ENCODE measurements at places on chromosomes 12 and 14.

GRCh38 chr14:101853455-101854018, 92.0 kb downstream of the PPP2R5C start:
- no peak for DNase-seq

- DNase-seq = no peak
Measured at GRCh38 chr12:6084261-6084968, 40.1 kb downstream of the VWF start.

- DNase-seq = no peak
Measured at GRCh38 chr12:108633081-108633533, 587 bp downstream of the SELPLG start.

DNA sequence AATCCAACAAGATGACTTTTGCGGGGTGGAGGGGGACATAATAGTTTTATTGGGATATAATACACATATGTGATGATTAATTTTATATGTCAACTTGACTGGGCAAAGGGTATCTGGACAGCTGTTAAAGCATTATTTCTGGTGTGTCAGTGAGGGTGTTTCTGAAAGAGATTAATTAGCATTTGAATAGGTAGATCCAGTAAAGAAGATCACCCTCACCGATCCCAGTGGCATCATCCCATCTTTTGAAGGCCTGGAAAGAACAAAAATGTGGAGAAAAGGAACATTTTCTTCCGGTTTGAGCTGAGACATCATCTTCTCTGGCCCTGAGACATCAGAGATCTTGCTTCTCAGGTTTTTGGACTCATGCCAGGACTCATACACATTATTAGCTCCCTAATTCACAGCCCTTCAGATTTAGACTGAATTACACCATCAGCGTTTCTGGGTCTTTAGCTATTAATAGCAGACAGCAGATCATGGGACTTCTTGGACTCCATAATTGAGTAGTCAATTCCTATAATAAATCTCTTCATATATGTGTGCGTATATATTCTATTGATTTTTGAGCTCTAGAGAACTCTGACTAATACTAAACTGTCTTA, 283.6 kb downstream of the PCNX1 start:
- DNase-seq = no peak

DNA sequence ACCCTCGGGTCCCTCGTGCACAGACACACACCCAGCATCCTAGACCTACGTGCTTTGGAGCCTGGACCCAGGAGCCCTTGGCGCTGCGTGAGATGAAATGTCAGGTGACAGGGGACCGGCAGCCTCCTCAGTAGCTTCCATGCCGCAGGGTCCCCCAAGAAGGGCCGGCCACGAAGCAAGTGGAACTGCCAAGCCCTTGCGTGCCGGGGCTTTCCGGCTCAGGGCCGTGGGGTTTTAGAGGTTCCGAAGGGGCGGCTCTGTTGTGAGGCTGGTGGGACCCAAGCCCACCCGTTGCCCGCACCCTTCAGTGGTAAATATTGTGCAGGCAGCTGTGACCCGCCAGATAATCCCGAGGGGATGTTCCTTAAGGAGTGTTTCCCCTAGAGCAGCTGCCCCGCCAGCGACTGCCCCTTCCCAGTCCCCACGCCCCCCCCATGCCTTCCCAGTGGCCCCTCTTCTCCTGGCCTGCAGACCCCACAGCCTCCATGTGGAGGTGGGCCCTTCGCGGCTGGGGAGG, 133.7 kb downstream of the ADGRD1 start:
- no peak for DNase-seq

GRCh38 chr12:126424696-126425095, 1359.5 kb downstream of the AACS start:
- DNase-seq = no peak

DNA sequence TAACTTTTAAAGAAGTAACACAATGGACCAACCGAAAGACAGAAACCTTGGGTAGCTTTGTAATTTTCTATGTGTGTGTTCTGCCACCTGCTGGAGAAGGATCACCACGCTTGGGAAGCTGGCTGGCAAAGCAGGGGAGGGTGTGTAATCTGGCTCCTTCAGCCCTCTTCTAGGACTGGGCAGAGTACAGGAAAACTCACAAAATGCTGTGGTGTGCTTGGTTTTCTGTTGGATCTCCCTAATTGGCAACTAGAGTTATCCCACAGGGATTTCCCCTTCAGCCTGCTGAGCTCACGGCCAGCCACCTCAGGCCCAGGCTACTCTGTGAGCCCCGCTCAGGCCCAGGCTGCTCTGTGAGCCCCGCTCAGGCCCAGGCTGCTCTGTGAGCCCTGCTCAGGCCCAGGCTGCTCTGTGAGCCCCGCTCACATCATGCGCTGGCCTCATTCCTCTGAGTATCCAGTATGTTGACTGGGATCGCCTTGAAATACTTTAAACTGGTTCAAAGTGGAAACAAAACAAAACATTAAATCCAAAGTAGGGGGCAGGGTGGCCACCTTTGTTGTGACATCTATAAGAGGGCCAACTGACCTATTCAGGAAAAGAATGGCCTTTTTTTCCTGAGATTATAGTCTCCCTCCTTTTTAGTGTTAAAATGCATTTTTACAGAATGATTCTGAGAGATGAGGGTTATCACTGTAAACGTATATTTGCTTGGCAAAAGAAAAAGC, 52.0 kb upstream of the RNU6-8 start:
- peak; percentile 60 for DNase-seq

GRCh38 chr12:3632754-3633153, 120.2 kb downstream of the CRACR2A start:
- no peak for DNase-seq

DNA sequence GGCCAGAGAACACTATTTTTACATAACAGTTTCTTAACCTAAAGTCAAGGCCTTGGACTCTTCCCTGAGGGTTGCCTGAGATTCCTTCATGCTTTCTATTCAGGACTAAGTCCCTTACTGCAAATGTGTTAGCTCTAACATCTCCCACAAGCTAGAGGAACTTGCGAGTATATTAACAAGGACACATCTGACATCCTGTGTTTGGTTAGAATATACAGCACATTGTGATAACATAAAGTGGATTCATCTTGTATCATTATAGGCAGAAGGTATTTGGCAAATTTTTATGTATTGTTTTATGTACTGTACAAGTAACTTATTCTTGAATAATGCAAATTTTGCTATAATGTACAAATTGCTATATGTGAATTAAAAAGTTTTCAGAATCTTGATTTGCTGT, 45.5 kb downstream of the SH2B3 start:
- DNase-seq = no peak

- no peak for DNase-seq
Measured at GRCh38 chr12:86134561-86134960, 121.6 kb downstream of the MGAT4C start.

DNA sequence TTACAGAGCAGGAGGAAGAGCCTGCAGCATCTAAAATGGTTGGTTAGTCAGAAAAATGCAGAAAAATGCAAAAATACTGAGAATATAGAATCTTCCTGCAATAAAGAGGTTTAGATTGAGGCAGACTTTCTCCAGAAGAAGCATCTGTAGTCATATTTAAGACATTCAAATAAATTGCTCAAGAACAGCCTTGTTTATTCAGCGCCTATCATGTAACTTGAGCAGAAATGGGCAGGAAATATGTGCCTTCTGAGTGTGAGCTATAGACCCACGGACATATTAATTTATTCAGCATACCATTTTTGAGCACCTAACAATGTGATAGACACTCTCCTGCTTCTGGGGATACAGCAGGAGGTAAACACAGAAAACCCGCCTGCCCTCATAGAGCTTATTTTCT, 102.0 kb upstream of the HIF1A start:
- no peak for DNase-seq

DNA sequence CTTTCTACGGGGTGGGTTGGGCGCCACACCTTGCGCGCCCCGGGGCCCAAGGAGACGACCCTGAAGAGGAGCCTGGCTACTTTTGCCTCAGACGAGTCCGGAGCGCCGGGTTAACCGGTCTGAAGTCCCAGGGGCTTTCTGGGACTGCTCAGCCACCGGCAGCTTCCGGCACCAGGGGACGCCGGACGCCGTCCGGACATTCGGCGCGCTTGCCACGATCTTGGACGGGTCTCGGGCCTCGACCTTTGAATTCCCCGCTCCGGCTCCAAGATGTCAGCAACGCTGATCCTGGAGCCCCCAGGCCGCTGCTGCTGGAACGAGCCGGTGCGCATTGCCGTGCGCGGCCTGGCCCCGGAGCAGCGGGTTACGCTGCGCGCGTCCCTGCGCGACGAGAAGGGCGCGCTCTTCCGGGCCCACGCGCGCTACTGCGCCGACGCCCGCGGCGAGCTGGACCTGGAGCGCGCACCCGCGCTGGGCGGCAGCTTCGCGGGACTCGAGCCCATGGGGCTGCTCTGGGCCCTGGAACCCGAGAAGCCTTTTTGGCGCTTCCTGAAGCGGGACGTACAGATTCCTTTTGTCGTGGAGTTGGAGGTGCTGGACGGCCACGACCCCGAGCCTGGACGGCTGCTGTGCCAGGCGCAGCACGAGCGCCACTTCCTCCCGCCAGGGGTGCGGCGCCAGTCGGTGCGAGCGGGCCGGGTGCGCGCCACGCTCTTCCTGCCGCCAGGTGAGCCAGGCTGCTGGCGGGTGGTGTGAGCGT, at the start of gene ACOT4:
Gene ACOT4, plus strand, starts transcription at position 184 of the 760 bp plus-strand sequence. Its CDS starts 87 bp downstream, at position 271.
- peak; percentile 55 for DNase-seq

DNA sequence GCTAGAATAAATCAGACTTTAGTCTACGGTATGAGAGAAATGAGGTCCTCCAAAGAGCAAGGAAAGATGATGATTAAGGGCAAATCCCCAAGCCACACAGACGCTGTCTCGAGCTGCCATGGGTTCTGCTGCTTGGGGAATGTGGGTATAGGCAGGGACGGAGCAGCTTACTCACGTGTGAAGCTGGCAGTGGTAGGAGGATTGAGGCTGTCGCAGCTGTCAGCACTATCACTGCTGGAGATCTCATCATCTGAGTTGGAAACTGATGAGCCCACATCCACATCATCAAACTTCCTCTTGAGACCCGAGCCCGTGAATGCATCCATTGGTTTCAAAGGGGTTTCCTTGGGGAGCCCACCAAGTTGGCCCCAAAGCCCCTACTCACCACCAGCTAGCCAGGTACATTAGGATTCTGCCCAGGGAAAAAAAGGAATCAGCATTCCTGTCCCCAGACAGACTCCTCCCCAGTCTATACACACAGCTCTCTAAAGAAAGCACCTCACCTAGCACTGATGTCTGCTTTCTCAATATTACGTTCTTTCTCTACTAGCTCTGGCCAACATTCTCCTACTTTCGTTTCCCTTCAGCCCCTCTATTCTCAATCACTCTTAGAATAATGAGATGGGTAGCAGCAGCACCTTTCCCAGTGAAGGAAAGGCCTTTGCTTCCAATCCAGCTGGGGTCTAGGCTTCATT, 7.0 kb downstream of the CSRNP2 start:
- no peak for DNase-seq

GRCh38 chr12:65623507-65623906, 200.8 kb upstream of the HMGA2 start:
- DNase-seq = no peak

DNA sequence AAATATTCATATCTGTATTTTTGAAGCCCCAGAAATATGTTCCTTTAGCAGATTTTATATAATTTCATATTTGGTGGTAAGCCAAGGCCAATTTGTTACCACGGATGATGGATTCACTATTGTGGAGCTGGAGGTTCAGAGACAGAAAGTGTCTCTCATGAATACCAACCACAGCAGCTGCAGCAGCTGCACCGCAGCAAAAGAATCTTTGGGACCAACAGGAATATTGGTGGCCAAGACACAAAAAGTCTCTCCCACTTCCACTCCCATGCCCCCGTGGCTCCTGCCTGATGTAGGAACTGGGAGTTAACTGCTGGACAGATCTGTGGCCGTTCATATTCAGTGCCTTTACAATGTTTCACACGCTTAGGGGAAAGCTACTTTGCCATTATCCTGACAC, 155.3 kb downstream of the ADAMTS20 start:
- no peak for DNase-seq

GRCh38 chr12:16587110-16587453, 18.9 kb downstream of the LMO3 start:
- DNase-seq = no peak

DNA sequence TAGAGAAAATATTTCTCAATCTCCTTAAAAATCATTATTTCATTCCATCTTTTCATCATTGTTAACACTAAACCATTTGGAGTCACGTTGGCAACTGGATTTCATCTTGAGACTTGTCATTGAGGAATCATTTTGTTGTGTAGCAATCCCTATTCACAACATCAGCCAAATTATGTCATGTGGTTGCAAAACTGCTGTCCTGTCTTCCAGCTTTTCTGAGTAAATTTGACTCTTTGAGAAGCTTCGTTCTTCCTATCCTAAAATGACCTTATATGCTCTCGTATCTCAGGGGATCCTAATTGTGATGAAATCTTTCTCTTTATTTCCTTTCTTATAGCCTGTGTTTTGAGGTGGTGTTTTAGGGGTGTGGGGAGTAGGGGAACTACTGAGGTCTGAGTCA, 30.6 kb upstream of the KICS2 start:
- DNase-seq = no peak

DNA sequence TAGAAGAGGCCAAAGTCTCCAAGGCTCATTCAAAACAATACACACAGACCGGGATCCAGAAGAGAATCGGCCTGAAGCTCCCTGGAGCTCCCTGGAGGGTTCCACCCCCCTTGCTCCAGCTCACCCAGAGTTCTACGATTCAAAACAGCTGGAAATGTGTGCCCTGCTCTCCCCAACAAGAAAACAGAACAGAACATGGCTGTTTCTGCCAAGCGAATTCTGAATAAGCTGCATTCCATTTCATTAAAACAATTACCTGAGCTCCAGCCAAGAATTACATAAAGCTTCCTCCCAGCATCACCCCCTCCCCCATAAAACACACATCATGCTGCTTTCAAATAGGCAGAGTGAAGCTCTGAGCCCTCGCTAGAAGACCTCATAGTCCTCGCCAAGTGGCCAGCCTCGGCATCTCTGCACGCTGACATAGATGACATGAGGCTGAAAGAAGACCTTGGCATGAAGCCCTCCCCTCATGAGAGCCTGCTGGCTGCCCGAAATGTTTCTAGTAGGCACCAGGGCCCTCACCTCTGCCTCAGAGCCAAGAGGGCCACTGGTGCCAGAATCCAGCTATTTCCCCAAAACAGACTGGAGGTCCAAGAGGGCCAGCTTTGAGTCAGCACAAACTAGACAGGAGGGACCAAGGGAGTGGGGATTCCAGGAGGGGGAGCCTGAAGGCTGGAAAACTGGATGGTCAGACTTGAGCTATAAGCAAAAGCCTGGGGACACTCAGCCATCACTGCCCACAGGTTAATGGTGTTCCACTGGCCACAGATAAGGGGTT, 8.3 kb downstream of the PXN start:
- DNase-seq = no peak

GRCh38 chr14:33184587-33184986, 245.9 kb downstream of the NPAS3 start:
- DNase-seq = no peak

- no peak for DNase-seq
Measured at GRCh38 chr14:102085488-102085887, 1.4 kb downstream of the HSP90AA1 start.

DNA sequence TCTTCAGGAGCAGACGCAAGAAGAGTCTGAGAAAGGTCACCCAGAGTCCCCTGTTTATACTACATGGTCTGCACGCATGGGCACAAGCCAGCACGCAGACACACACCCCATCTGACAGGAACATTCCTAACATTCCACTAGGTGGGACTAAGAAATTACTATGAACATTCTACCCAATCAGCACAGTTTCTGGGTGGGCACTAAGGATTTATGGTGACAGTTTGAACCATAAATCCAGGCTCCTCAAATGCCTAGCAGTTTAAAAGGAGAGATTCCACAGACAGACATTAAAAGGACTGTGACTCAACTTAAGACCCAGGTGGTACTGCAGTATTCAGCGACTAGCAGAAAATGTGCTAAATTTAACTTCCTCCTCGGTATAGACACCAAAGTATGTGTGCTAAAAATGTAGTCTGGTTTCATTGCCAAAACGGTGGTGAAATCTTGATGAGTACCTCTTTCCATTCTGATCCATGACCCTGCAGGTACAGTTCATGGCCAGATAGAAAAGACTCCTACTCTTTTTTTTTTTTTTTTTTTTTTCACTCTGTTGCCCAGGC, 16.2 kb downstream of the ABHD4 start:
- DNase-seq = peak; percentile 62
